Keratinocyte (primary cell): ENCODE measurements at places on chromosomes 1 and 21. TPM values are rescaled to one million over a fixed set of nuclear protein-coding genes. Genes with fewer than 3 reads are reported as not detected.

- no peak for DNase-seq
These were observed 293.3 kb downstream of the SDCCAG8 start for GRCh38 chr1:243549108-243549507.

GRCh38 chr21:34336245-34336644, 27.6 kb upstream of the KCNE2 start:
- DNase-seq, result no peak

GRCh38 chr1:40740039-40740996, 43.3 kb upstream of the KCNQ4 start:
- DNase-seq, result no peak

DNA sequence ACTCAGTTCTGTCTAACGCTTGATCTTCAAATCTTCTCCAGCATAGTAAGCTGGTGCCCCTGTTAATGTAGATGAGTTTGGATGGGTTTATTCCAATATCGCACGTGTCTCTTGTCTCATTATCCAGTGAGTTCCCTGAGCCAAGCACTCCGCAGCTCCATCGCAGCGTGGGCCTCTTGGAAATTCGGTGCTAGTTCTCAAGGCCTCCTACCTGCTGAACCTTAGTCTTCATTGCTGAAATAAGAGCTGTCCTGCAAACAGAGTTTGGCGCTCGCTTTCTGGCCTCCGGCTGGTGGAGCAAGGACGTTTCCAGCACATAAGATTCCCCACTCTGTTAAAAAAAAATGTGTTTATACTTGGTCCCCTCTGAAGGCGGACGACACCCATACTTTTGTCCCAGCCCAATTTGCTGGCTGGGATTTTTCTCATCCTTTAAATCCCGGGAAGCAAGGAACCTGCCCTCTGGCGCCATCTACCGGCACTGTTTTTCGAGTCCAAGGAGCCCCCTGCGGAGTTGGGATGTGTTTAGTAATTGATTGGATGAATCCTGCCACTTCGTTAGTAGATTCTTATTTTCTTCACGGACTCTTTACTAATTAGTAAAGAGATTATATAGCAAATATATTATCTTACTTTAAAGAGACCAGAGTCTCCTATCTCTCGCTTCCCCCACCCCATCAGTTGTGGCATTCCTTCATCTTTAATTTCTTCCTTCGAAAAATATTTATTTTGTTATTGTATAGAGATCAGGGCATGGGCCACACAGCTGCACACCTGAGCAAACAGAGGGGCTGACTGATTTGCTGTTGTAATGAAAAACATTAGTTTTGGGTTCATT, 14.7 kb downstream of the JUN start:
- no peak for DNase-seq

GRCh38 chr1:168223681-168224540, 1.9 kb upstream of the SFT2D2 start:
- no peak for DNase-seq

- DNase-seq, result no peak
These were observed 292.4 kb downstream of the PLPP3 start for GRCh38 chr1:56286956-56287355.

GRCh38 chr1:219480011-219480410, 132.9 kb downstream of the ZC3H11B start:
- DNase-seq, result no peak

DNA sequence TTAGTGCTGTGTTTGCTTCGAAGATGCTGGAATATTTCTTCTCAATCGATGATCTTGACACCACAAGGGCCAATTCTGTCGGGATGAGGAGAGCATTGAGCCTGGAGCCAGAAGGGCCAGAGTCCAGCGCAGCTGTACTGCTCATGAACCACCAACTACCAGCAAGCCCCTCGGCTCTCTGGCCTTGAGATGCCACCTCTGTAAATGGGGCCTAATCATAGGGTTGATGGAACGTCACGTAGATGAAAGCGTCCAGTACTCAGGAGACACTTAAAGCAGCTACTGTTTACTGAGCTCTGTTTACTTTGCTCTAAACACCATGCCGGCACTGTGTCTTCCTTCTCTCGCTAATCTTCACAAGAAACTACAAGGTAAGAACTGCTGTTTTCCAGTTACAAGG, 26.3 kb downstream of the CCDC185 start:
- DNase-seq, result no peak

DNA sequence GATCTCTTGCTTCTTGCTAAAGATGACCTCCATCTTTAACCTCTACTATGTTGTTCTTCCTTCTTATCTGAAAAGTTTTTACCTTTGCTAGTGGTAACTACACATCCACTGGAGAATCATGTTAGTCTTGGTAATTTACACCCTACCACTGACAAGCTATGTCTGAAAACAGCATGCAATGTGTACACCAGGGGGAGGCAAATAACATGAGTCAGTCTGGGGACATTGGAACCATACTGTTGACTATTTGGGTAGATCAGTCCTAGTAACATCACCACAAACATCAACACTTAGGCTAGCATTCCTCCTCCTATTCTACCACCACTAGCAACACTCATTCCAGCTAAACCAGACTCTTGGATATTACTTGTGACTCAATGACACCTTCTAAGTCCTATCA, 549.0 kb downstream of the KCNT2 start:
- no peak for DNase-seq

DNA sequence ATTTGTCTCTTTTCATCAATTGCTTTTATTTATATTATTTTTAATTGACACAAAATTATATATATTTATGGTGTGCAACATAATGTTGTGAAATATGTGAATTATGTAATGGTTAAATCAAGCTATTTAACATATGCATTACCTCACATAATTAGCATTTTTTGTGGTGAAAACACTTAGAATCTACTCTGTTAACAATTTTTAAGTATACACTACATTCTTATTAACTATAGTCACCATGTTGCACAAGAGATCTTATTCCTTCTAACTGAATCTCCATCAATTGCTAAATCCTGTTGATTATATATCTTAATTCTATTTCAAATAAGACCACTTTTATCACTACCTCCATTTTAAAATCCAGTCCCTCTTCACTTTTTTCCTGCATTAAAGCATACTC, 42.5 kb downstream of the PLPPR5 start:
- DNase-seq, result no peak

DNA sequence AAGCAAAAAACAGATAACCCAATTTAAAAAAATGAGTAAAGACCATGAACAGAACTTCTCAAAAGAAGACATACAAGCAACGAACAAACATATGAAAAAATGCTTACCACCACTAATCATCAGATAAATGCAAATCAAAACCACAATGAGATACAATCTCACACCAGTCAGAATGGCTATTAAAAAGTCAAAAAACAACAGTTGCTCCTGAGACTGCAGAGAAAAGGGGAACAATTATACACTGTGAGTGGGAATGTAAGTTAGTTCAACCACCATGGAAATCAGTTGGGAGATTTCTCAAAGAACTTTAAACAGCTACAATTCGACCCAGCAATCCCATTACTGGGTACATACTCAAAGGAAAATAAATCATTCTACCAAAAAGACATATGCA, 131.6 kb downstream of the PTGER3 start:
- no peak for DNase-seq

DNA sequence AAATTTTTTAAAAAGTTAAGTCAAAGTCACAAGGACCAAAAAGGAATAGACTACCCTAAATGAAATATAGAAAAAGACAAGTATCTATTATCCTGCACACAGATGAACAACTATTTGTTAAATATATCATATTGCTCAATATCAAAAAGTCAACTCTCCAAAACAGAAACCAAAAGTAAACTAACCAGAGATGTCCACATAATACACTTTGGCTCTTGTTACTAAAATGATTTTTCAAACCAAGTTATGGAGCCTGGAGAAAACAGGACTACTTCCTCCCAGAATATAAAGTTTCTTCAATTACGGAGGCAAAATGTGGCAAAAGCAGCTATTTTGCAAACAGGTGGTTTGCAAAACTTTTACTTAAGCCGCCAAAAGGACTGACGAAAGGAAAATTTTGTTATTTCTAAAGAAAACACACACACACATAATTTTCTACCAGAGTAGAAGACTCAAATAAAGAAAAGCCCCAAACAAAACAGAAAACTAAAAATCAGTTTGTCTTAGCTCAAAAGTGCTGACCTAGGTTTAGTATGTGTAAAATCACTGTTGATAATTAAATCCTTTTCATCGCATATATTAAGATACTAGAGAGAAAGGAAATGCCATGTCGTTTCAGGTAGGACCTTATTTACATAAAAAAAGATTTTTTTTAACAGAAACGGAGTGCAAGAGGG, 1.1 kb downstream of the DPYD start:
- no peak for DNase-seq

DNA sequence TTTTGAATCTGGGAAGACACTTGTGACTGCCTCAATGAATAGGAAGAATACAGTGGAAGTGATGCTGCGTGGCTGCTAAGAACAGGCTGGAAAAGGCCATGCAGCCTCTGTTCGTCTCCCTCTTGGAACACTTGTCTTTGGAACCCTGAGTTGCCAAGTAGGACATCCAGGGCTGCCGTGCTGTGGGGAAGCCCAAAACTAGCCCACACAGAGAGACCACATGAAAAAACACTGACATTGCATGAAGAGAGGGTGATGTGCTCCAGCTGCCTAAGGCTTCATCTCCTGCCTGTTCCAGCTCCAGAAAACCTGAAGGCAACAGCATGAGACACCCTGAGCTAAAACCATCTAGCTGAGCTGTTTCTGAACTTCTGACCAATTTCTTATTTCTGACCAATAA, 61.1 kb upstream of the GNG4 start:
- no peak for DNase-seq

DNA sequence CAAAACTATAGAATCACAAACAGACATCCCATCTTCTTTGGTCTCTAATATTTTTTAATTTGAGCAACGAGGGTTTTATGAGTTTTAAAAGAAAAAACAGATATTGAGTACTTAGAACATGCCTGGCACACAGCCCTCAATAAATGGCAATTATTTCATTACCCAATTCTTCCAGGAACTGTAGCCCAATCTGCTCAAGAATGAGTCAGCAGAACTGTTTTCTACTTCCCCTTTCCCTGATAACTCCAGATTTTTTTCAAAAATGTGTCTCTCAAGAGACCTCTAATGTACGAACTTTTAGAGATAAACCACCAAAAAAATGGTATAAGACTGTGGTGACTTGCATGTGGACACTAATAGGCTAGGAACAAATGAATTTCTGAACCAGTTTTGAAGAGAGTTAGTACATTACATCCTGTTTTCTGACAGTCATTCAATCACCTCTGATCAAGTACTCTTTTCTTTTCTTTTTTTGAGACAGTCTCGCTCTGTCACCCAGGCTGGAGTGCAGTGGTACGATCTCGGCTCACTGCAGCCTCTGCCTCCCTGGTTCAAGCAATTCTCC, 11.5 kb downstream of the ABL2 start:
- DNase-seq, result no peak

- no peak for DNase-seq
These were observed 10.0 kb downstream of the PTPRF start for GRCh38 chr1:43540653-43541071.

DNA sequence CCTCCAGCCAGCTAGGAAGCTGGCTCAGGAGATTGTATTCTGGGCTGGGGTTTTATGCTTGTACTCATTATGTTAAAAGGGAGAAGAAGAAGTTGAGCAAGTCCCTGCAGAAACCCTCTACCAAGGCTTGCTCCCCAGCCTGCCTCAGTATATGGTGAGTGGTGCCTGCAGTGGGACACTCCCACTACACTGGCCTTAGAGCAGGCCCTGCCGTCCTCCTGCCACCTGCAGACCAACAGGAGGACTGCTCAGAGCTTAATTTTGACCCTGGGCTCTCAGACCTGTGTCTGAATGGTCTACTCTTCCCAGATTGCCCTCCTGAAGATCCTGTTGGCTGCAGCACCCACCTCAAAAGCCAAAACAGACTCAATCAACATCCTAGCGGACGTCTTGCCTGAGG, 13.0 kb downstream of the STRIP1 start:
- DNase-seq, result no peak

GRCh38 chr1:154519591-154519991, 17.4 kb upstream of the SHE start:
- DNase-seq, result no peak

- DNase-seq, result no peak
These were observed 94.7 kb downstream of the PLA2G4A start for GRCh38 chr1:186923486-186923885.

DNA sequence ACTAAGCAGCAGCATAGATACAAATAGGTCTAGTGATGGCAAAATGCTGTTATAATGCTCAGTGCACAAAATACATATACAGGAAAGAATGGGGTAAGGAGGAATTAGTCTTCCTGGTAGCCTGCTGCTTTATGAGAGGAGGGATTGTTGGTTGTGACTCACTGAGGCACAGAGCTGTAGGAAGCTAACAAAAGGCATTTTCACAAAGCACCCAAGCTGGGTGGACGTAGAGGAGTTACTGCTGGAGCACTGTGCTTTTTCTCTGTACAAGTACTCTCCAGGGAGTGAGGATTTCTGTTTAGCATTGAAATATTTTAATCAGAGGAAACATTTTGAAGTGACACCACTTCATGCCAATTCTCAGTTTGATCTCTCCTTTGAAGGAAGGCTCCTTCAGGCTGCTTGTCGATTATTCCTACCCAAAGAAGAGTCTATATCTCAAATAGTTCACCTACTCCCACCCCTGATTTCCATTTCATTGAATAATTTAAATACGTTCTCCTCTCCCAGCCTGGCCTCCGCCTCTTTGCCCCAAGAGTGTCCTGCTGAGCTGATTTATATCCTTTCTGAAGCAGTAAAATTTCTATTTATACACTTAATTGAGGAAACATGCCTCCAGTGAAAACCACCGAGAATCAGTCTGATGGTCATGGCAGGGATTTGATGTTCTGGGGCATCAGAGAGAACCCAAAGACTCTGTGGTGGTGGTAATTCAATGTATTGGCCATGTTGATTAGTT, 271.9 kb downstream of the HHAT start:
- DNase-seq, result no peak

GRCh38 chr1:210438928-210439841, 110.5 kb downstream of the HHAT start:
- peak; percentile 88 for DNase-seq

DNA sequence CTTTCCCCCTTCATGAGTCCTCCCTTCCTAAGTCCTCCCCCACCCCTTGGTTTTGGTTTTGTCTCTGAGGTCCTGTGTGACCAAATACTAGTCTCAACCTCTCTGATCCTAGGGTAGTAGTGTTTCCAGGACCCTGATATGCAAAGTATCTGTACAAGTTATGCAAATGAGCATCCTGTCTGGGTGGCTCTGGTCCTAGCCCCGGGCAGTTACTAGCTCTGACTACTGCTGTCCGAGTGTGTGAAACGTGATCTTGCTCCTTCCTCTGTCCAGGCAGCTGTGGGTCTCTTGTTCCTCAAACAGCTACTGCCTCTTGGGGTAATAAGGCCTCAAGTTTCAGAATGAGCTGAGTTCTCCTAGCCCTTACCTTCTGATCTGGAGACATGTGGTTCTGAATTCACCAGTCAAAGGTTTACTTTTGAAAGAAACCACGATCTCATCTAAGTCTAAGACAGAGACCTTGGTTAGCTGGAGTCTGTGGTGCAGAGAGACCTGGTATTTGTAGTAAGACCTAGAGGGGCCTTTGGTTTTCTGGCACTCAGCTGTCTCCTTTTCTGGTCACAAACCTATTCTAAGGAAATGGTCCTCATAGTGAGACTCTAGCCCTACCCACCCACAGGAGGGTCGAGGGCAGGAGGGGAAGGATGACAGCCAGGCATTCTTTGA, 31.0 kb upstream of the IL19 start:
- no peak for DNase-seq

- DNase-seq, result no peak
These were observed 154.2 kb downstream of the BARHL2 start for GRCh38 chr1:90562892-90563291.

The AMY1B gene
- not detected in 3 replicates for polyA plus RNA-seq

The KRTAP13-2 gene
- not detected in 3 replicates for polyA plus RNA-seq

The FMO2 gene
- polyA plus RNA-seq, result 0.05 TPM in 2 of 3 replicates, not detected in the other

The ZNF593OS gene
- polyA plus RNA-seq, result 0.15 TPM in 1 of 3 replicates, not detected in the others

The SELE gene
- polyA plus RNA-seq, result not detected in 3 replicates

The MRPS6 gene
- 16.8 to 41.5 TPM (median 35.6 TPM) in 3 replicates for polyA plus RNA-seq

The SDC3 gene
- 5.6 to 14.5 TPM (median 8.8 TPM) in 3 replicates for polyA plus RNA-seq
